ENCODE measurements at places on chromosomes 1 and 21.

GRCh38 chr1:31776032-31776431, 11.9 kb upstream of the ADGRB2 start:
- DNase-seq, result no peak

DNA sequence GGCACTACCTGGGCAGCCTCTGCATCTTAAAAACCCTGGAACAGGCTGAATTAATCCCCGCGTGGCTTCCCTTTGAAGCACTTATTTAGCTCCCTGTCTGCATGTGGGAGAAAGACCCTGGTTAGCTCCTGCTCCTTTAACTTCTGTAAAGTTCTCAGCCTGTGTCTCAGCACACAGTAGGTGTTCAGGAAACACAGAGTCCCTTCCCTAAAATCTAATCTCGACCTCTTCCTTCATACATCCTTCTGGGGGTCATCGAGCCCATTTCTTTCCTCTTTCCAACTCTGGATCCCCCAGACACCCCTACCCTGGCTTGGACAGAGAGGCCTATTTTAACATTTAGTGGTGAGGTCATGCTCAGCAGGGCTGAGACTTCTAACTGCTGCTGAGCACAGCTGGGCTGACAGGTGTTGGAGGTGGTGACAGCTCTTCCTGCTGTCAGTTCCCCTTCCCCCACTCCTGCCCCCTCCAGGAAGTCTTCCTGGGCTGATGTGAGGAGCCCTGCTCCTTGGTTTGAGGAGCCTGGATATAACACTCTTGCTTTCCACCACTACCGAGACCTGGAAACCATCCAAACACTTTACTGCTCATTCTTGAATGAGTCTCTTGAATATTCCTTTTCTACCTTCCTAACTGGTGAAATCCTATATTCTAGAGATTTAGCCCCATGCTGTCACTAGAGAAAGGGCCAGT, 5.3 kb downstream of the E2F2 start:
- DNase-seq, result no peak

GRCh38 chr21:35303085-35303484, 254.0 kb upstream of the RUNX1 start:
- DNase-seq, result peak; percentile 70

GRCh38 chr1:176699821-176700220, 236.8 kb downstream of the PAPPA2 start:
- no peak for DNase-seq

- no peak for DNase-seq
These were observed 69.3 kb downstream of the RPS6KA1 start for GRCh38 chr1:26598890-26599289.

DNA sequence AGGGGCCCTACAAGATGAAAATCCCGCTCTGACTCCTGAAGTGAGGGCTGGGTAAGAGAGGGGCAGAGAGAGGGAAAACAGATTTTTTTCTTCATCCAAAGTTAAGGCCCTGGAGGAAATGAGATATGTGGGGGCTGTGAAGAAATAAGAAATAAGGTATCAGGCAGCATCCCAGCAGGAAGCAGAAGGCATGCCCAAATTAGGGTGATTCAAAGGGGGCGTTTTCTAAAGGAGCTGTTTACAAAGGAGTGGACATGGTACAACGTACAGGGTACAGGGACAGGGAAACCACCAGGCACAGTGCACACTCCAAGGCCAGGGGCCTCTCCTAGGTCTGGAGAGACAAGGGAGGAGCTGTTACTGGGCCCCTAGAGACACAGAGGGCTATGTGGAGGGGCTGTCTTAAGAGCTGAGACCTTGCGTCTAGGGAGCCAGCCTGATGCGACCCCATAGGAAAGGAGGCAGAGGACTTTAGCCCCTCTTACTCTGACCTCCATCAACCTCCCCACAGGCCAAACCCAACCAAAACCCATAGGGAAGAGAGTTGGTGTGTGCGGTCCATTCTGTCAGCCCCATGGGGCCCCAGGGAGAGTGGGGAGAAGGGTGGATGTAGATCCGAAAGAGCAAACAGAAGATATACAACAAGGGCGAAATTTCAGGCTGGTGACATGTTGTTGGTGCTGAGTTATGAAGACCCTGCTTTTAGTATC, 38.6 kb downstream of the STYXL2 start:
- no peak for DNase-seq

GRCh38 chr21:34510148-34511142, 1.6 kb downstream of the KCNE1 start:
- DNase-seq, result peak; percentile 78

GRCh38 chr1:89276690-89277089, 4.0 kb upstream of the GBP5 start:
- DNase-seq, result no peak

DNA sequence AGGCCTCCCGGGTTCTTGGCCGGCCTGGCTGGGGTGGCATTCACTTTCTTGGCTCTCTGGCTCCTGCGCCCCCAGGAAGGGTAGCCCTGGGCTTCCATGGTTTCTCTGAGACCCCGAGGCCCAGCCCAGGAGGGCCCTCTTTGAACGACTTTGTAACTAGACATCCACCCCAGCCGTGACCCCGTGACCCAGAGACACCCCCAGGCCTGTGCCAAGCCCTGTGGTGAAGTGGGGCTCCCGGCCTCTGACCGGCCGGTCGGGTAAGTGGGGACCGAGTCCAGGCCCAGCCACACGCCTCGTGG, 64.0 kb downstream of the COL18A1 start:
- DNase-seq, result no peak

- DNase-seq, result no peak
These were observed 102.3 kb downstream of the RPE65 start for GRCh38 chr1:68347415-68347814.

DNA sequence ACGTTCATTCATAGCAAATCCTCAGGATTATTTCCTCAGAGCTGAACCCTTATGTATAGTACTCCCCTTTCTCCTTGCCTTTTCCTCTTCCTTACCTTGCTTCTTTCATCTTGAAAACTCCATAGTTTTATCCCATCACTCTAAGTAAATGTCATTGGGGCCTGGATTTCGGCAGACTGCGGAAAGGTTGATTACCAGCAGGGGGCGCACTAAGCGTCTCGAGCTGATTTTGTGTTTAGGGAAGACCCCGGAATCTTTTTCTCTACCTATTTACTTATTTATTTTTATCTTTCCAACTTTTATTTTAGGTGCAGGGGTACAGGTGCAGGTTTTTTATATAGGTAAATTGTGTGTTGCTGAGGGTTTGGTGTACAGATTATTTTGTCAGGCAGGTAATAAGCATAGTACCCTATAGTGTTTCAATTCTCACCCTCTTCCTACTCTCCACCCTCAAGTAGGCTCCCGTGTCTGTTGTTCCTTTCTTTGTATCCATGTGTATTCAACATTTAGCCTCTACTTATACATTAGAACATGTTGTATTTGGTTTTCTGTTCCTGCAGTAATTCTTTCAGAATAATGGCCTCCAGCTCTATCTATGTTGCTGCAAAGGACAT, 11.4 kb upstream of the MTARC1 start:
- peak; percentile 49 for DNase-seq

- no peak for DNase-seq
These were observed 480.5 kb downstream of the MATN1 start for GRCh38 chr1:30242722-30243457.

DNA sequence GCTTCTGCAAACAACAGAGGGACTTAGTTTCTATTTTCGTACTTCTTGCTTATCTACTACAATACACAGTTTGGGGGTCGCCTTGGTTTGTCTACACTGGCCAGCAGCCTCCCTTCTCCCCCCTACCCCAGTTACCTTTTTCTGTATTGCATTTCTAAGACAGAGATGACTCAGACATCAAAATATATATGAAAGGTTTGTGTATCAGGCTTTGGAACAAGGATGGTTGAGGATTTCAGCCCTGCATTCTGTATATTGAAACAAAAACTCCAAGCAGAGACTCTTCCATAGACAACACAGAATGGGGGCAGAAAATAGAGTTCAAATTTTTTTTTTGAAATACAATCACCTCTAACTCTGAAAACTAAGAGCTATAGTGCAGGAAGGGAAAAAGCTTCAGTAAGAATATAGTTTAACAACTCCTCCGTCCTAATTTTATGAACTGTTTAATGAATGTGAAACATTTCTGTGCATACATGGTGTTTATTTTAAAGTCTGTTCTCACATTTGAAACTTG, 1.9 kb downstream of the SAMD13 start:
- DNase-seq, result no peak

- no peak for DNase-seq
These were observed 266.1 kb downstream of the DNM3 start for GRCh38 chr1:172107316-172107975.

- DNase-seq, result no peak
These were observed 22.3 kb downstream of the POGZ start for GRCh38 chr1:151436985-151437384.

GRCh38 chr1:235820061-235820460, 46.6 kb downstream of the LYST start:
- DNase-seq, result no peak

DNA sequence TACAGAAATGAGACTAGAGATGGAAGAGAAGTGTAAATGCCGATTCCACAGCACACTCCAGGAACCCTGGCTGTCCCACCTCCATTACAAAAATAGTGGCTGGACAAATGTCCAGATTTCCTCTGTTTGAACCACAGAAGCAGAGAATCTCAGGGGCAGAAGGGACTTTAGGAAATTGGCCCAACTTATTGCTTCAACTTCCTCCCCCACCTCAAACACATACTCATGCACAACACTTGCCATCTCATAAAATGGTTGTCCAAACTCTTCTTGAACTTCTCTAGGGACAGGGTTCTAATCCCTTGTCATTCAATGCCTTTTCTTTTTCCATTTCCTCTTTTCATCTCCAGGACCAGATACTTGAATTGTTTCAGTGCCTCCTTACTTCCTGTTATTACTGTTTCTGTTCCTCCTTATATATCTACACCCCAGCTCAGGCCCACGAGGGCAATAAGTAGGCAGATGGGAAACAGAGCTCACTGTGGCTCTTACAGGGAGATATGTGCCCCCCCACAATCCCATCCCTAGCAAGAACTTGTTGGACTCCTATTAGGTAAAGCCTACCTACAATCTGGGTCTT, 8.5 kb upstream of the B4GALT3 start:
- no peak for DNase-seq

GRCh38 chr1:3433596-3434320, 20.7 kb upstream of the ARHGEF16 start:
- no peak for DNase-seq

Data from endothelial cell of umbilical vein (primary cell).